ENCODE measurements at places on chromosomes 1 and 21. TPM values are rescaled to one million over a fixed set of nuclear protein-coding genes. Genes with fewer than 3 reads are reported as not detected.

GRCh38 chr1:67716800-67717199 lies 31.8 kb downstream of the GADD45A start:
- no peak for DNase-seq

ADCY10 gene
- 0.07 TPM for polyA plus RNA-seq

- no peak for DNase-seq
Measured at GRCh38 chr1:32918179-32918578, 17.0 kb upstream of the TMEM54 start.

LIN28A gene
- 0.10 TPM for polyA plus RNA-seq

DNA sequence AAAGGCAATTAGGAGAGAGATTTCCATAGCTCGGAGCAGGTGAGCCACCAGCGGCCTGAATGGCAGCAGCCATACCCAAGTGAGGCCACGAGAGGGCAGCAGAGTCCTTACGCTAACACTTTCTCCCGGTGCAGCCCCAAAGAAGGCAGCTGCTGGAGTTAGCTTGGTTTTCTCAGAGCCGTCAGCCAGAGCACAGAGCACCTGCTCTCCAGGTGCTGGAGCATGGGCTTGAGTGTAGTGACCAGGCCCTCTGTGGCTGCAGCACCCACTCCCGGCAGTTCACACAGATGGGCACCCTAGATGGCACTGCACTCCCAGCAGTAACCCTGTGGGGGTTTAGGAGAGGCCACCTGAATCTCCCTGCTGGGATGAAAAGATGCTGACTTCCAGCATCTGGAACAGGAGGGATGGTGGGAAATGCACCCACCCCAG lies 45.8 kb downstream of the TMCC2 start:
- DNase-seq, result peak; percentile 67

NOS1AP gene
- polyA plus RNA-seq, result 13.0 TPM

GRCh38 chr1:61089741-61090140 lies 7.4 kb downstream of the NFIA start:
- no peak for DNase-seq

CFHR3 gene
- 0.26 TPM for polyA plus RNA-seq

- DNase-seq, result no peak
Measured at GRCh38 chr1:11311816-11312755, 39.1 kb downstream of the UBIAD1 start.

TAGLN2 gene
- polyA plus RNA-seq, result 142 TPM

STMN1 gene
- 1,108 TPM for polyA plus RNA-seq

SRM gene
- polyA plus RNA-seq, result 42.0 TPM

GRCh38 chr1:50527249-50527986 lies 104.2 kb upstream of the DMRTA2 start:
- DNase-seq, result no peak

FAM131C gene
- polyA plus RNA-seq, result 1.6 TPM

ZFP69 gene
- 6.3 TPM for polyA plus RNA-seq

DNA sequence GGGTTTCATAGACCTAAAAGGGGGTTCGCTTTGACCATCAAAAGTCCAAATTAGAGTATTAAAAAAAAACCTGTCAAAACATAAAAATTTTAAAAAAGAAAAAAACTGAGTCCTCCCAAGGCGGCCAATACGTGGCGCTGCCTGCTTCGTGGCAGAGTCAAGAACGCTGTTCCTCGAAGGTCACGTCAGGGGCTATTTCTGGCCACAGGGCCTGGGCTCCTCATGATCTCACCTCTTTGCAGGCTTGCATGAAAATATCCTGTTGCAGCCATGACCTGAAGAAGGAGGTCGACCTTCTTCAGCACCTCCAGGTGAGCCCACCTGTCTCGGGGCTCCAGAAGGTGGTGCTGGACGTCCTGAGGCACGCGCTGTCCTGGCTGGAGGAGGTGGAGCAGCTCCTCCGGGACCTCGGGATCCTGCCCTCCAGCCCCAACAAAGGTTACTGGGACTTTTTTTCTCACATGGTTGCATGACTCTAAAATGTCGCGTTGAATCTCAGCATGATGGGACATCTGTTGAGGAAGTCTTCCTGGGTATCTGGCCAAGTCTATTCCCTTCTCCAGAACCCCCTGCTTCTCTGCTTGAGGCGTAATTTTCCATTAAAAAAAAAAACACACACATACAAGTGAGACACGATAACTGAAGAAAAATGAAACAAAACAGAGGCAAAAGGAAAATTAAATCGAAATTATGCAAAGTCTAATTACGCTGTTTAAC lies 80.4 kb upstream of the EFHD2 start:
- DNase-seq, result no peak

FOXD2 gene
- 5.4 TPM for polyA plus RNA-seq

- DNase-seq, result no peak
Measured at GRCh38 chr1:165409657-165410358, 35.1 kb downstream of the RXRG start.

DNA sequence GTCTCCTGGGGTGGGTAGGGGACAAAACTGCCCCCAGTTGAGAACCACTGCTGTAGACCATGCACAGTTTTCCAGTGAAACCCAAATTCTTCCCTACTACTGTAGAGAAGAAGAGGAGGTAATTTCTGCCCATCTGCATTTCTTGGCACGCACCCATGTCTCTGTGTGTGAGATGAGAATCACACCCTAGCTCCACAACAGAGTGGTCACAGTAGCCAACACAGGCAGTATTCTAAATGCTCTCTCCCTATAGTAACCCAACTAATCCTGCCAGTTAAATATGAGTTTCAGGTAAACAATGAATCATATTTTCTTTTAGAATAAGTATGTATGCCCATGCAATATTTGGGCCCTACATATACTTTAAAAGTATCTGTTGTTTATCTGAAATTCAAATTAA lies 1.2 kb upstream of the CAPN2 start:
- DNase-seq, result no peak

- no peak for DNase-seq
Measured at GRCh38 chr21:40672602-40673001, 174.4 kb downstream of the DSCAM start.

DNA sequence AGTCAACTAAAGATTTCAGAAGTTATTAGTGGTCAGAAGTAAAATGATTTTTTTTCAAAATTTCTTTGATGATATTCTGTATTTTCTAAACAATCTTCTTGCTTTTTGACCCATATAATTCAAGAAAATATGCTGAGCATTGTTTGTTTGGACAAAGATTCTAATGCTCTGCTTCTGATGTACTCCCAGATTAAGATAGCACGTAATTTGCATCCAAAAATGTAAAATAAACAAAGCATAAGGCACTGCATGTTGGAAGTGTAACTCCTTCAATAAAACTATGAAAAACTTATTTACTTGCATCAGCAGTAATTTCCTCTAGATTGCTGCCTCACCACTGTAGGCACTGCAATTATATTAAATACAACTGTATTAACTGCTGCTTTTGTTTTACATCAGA lies 1054.1 kb downstream of the TTLL7 start:
- DNase-seq, result no peak
